ENCODE measurements at places on chromosomes 2 and 18.
A peak's percentile ranks its signal among the peaks of the same experiment; 100 is the strongest.

- no peak for DNase-seq
Observed at GRCh38 chr2:59694176-59694575, 859.3 kb downstream of the BCL11A start.

DNA sequence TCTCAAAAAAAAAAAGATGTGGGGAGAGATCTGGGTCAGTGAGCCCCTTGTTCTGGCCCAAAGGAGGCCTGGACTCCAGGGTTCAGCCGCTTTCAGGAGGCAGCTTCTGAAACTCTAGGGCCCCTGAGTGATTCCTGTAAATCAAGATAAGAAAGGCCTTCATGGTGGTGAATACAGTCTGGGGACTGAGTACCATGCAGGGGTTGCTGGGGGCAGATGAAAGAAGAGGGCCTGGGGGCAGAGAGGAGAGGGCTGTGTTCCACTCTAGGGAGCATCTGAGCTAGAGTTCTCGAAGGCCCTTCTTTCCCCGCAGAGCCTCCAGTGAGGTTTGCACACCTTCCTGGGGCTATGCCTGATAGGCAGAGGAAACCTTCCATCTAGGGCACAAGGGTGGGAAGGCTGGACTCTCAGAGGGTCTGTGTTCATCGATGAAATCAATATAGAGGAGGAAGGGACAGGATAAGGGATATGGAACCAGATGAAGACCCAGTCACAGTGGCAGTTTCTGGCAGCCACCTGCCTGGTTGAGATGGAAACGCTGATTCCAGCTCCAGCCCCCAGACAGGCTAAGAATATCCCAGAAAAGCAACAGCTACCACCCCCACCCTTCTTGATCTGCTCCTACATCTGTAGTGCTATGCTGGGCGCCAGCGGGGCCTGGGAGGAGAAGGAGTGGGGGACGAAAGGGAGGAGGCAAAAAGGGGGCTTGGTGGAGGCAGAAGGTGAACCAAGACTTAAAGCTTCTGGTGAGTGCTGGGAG, 4.7 kb upstream of the CDK5R2 start:
- DNase-seq = no peak

- no peak for DNase-seq
Observed at GRCh38 chr18:3162181-3162580, 57.6 kb downstream of the MYOM1 start.

GRCh38 chr2:204255526-204255925, 289.7 kb upstream of the PARD3B start:
- no peak for DNase-seq

- no peak for DNase-seq
Observed at GRCh38 chr2:20609995-20610357, 40.9 kb downstream of the HS1BP3 start.

GRCh38 chr2:9074930-9075329, 71.4 kb upstream of the MBOAT2 start:
- no peak for DNase-seq

GRCh38 chr2:136217996-136218395, 100.0 kb upstream of the CXCR4 start:
- no peak for DNase-seq

GRCh38 chr18:41466436-41467160, 488.4 kb upstream of the PIK3C3 start:
- DNase-seq = no peak

- no peak for DNase-seq
Observed at GRCh38 chr18:58495634-58496033, 133.3 kb downstream of the ALPK2 start.

DNA sequence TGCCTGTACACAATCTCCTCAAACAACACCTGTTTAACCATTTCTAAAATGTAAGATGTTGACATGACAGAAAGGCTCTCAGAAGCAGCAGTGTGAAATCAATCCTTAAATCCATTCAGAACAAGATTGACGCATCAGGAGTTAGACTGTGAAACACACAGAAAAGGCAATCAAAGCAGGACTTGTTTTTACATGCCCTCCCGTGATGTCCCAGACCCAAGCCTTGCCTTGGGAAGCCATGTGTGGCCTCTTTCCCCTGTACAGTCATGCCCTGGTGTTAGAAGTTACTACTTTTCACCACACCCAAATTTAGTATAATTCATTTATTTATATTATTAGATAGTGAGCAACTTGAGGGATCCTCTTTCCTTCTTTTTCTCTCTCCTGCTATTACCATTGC, 115.7 kb downstream of the NCKAP5 start:
- DNase-seq = no peak

- peak; percentile 52 for DNase-seq
Observed at GRCh38 chr2:218898109-218898878, 17.6 kb downstream of the WNT10A start.
